OCI-LY7 (cell line): ENCODE measurements at places on chromosomes 11 and 22.

GRCh38 chr11:133081020-133081419 is 451.3 kb downstream of the OPCML start:
- no peak for DNase-seq

- no peak for DNase-seq
Observed at GRCh38 chr11:23569134-23569533, 708.9 kb upstream of the CCDC179 start.

DNA sequence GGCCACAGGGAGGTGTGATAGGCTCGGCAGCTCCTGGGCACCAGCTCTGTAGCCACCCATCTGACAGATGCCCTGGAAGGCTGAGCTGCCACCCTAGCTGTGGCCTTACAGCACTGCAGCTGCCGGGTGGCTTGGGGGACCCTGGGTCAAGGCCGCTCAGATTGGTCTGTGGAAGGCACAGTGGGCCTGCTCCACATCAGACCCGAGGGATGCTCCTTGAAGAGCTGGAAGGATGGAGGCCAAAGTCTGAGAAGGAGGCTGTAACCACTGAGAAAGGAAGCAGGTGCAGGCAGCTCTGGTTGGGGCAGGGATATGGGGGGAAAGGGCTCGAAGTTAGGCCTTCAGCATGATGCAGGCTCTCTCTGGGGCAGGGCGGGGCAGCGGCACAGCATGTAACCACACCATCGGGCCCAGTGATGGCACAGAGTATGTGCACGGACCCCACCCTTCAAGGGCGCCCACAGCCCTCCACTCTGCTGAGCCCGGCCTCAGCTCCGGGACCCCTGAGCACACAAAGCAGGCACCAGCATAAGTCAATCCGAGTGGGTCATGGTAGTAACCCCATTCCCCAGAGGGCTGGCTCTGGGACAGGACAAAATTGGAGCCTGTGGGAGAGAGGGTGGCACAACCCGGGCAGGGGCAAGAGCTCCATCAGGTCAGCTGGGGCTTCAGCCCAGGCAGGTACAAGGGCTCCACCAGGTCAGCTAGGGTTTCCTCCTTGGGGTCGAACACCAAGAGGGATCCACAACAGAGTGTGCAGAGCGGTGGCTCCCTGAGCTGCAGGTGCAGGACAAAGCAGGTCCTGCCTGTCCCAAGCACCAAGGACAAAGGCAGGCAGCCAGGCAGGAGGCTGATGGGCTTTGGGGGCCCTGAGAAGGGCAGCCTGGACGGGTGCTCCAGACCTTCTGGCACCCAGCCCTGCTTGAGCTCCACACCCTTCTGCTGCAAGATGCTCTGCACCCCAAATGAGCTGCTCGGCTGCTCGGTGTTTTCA is 1511.1 kb downstream of the BRD1 start:
- DNase-seq, result no peak

GRCh38 chr22:28773461-28773867 is 969 bp downstream of the CCDC117 start:
- DNase-seq, result no peak

DNA sequence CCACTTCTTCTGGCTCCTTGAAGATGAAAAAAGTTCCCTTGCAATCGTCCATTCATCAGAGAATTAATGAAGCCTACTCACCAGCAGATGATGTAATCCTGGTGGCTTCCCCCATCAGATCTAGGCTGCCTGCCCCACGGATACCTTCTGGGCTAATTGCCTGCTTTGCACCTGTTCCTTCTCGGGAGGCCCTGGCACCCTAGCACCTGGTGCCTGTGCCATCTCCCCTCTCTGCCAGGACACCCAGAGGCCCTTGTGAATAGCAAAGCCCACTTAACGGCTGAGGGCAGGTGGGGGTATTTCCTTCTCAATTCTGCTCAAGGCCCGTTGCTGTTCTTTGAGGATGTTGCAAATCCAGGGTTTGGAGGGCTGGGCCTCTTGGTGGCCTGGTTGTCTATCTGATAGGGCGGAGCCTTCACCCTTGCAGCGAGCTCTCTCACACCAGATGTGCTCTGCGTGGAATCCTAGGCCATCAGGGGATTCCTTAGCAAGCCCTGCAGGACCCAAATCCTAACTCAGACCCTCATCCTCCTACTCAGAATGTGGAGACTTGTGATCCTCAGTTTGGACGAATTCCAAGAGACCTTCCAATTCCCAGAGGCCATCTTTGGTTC is at the start of gene LMO2:
TSS of gene LMO2 (minus strand) at position 363 of the 614 bp plus-strand sequence. CDS start 22,360 bp downstream, outside the sequence.
- DNase-seq, result no peak

DNA sequence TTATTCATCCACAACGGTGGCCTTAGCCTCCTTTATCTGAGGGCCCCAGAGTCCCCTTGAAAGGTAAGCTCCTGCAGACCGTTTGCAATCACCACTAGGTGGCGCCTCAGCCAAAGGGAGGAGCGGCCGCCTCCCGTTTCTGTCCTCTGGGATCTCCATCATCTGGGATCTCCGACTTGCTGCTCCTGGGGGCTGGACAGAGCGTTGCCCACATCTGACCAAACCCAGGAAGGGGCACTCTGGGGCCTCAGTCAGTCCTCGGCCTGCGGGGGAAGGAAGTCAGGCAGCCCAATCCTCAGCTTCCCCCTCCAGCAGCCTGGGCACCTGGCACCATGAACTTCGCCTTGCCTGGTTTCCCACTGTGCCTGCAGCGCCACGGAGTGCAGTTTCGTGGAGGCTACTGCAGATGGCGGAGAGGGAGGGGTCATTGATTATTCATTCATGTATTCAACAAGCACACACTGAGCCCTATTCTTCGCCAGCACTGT is 23.5 kb downstream of the TP53I11 start:
- DNase-seq, result peak; percentile 74

DNA sequence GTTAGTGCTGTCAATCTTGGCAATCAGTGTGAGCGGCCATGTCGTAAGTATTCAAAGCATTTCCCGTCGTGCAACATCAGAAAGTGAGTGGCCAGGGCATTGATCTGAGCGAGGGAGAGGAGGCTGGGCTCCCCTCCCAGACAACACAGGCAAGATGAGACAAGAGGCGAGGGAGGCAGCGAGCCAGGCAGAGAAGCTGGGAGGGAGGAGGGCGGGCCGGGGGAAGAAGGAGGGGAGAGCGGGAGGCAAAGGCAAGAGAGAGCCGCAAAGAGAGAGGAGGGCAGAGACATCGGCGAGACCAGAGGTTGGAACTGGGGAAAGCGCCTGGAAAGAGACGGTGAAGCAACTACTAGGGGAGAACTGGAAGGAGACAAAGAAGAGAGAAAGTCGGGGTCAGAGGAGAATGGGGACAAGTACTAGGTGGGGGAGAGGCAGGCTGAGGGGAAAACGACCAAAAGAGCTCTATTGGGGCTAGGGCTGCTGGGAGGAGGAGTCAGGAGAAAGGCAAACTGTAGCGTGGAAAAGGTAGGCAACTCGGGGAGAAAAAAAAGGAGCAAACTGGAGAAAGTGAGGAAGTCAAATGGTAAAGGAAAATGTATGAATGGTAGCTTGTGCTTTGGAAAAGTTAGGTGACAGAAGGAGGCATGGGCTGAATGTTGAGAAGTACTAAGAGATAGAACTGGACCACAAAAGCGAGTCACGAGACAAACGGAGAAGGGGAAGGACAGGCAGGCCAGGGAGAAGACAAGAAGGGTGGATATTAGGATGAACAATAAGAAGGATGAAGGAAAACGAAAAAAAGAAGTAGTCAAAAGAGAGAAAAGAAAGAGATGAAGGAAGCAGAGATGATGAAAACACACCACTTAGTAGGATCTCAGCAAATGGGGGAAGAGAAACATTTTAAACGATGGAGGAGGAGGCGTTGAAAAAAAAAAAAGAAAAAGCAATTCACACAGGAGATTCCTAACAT is 130.5 kb upstream of the C11orf58 start:
- no peak for DNase-seq

DNA sequence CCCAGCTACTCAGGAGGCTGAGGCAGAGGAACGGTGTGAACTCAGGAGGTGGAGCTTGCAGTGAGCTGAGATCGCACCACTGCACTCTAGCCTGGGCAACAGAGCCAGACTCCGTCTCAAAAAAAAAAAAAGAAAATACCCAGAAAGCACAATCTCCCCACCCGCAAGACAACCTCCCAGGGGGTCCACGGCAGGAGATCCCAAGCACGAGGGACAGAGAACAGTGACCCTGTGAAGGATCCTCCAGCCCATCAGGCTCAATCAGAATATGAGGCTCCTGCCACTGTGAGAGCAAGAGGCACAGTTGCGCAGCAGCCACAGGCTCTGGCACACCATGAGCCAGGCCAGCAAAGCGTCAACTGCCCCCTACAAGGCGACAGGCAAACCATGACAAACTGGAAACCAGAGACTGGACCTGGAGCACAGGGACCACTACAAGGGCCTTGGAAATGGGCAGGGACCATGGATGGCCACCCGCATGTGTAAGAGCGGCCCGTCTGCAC is 164.8 kb upstream of the GRK3 start:
- DNase-seq, result no peak
